ENCODE measurements at places on chromosomes 1 and 21.

GRCh38 chr1:62386351-62387121, 50.3 kb upstream of the USP1 start:
- DNase-seq: no peak

GRCh38 chr1:81664341-81664740, 136.4 kb upstream of the ADGRL2 start:
- DNase-seq: no peak

- DNase-seq: no peak
These were observed 7.9 kb downstream of the SLAMF7 start for GRCh38 chr1:160746836-160747500.

GRCh38 chr1:235549351-235550139, 45.3 kb upstream of the B3GALNT2 start:
- no peak for DNase-seq
